ENCODE measurements at places on chromosomes 2 and 18.

DNA sequence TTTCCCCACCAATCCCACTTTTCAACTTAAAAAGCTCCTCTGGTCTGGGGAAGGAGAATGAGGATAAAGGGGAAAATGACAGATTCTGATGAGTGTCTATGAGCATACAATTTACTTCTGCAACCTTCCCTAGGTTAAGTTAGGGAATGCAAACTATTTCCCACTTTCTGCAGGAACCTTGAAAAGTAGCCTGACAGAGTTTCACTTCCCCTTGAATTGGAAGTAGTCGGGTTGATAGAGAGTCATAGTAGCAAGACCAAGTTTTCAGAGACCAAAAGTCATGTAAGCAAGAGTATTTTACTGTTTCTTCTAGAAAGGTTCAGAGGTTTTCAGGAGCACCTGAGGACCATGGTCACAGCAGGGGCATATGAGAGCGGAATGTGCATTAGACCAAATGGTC lies 815.1 kb downstream of the CPS1 start:
- DNase-seq: no peak

DNA sequence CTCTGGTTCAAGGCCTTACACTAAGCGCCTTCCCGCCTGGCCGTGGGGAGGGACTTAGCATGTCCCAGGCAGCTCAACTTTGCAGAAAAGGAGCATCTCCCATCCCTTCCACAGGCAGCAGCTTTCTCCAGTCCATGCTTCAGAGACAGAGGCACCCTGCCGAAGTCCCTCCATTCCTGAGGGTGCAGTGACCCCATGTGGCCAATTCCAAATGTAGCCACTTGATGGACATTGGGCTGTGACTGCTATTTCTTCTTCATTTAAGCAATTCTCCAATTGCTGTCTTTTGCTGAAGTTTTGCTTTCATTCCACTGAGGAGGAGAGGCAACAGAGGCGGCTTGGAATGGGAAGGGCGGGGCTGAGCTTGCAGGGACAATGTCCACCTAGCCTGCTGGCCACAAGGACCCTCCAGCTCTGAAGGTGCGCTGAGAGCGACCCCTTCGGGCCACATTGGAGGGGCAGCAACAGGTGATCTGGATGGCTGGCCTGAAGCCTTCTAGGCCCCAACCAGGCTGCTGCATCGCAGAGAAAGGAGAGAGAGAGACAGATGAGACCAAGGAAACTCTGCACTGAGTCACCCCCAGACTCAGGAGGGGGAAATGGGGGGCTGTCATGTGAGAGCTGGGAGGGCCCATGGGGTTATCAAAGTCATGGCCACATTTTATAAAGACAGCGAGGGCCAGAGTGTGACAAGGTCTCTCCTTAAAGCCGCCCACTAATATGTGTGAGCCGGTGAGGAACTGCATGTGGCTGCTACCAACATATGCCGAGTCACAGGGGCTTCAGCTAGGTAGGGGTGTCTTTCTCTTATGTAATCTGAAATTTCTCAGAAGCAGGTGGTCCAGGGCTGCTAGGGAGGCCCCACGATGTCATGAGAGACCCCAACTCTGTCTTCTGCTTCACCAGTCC lies 61.3 kb downstream of the LONRF2 start:
- peak; percentile 13 for DNase-seq

GRCh38 chr2:136238286-136239078 lies 120.5 kb upstream of the CXCR4 start:
- DNase-seq: peak; percentile 83

GRCh38 chr2:234670806-234671205 lies 173.9 kb upstream of the ARL4C start:
- no peak for DNase-seq

DNA sequence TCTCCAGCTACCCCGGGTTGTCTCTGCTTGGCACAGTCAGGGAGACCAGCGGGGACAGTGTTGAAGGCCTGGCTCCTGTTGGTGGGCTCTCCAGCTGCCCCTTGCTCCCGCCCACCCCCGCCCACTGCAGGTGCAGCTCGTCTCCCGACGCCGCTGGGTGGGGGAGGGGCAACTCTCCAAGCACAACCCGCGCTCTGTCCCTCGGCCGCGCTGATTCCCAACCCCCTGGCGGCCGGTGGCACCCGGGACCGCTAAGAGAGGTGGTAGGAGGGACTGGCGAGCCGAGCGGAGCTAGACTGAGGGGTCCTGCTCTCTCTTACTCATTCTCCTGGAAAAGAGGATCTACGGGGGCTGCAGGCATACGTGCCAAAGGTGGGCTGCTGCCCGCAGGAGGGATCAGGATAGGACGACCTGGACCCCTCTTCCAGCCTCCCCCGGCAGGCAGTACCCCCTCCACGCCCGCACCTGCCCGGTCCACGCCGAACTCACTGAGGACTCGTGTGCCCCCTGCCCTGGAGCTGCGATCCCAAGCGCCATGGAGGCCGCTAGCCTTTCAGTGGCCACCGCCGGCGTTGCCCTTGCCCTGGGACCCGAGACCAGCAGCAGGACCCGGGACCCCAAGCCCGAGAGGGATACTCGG lies 44.5 kb downstream of the DDX18 start:
- no peak for DNase-seq

GRCh38 chr2:6237039-6237660 lies 545.0 kb downstream of the SOX11 start:
- DNase-seq: no peak

GRCh38 chr2:124250433-124250832 lies 225.3 kb downstream of the CNTNAP5 start:
- no peak for DNase-seq

GRCh38 chr18:35028536-35028935 lies 12.7 kb upstream of the MAPRE2 start:
- DNase-seq: no peak

DNA sequence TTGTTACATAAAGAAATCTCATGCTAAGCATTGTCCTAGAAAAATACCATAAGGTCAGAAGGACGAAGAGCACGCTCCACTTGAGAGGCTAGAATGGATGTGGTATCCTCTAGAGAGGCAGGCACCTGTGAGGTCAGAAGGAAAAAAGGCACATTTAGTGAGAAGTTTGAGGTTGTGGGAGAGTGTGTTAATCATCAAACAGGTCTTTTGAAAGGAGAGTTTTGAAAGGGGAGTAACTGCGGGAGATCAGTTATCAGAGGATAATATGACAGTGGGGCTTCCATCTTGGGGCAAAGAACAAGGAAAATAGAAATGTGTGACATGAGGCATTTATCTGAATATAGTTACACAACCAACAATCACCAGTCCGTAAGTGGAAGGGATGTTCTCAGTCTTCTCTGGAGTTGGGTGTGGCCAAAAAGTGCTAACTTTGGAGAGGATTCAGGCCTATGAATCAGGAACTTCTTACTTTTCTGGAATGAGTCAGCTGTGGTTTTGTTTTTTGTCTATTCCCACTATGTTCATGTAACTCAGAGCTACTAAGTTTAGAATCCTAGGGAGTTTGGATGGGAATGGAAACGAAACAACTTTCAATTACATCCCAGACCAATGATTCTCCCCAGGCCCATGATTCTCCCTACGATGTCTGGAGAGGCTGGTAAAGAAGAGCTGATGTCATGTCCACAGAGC lies 451.4 kb upstream of the ST6GAL2 start:
- no peak for DNase-seq

GRCh38 chr2:62084801-62085200 lies 111.1 kb upstream of the B3GNT2 start:
- no peak for DNase-seq

DNA sequence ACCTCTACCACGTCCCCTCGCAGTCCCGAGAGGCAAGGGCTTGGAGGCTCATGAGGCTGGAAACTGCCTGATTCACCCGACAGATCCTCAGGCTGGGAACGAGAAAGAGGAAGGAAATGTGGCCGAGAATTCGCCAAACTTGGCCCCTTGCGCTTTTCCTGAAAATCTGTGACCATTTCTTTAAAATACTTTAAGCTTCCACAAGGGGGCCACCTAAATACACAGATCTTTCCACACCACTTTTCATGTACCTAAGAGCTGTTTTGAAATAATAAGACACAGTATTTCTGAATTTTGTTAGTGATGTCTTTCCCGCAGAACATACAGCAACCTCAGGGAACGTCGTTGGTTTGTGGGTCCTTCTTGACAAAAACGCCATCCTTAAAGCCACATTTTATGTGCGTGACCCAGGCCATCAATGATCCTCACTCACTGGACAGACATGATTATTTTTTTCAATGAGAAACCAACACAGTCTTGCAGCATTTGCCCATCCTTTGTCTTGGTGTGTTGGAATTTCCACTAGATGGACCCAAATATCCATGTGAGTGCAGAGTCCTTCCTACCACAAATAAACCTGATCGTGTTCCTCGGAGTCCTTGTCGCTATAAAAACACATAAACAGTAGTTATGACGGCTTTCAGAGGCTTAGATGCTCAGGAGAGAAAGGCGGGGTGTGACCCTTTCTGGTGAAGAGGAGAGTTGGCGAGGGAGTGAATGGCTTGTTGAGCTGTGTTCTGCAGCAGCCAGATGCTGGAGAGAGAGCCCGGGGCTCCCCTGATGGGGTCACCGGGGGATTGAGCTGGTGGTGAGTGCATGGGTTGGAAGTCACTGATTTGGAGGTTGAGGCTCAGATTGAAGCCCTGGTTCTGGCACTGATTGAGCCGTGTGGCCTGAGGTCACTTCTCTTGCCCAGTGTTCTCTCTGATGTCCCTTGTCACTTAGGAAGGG lies 25.0 kb downstream of the DCDC2C start:
- DNase-seq: peak; percentile 32

DNA sequence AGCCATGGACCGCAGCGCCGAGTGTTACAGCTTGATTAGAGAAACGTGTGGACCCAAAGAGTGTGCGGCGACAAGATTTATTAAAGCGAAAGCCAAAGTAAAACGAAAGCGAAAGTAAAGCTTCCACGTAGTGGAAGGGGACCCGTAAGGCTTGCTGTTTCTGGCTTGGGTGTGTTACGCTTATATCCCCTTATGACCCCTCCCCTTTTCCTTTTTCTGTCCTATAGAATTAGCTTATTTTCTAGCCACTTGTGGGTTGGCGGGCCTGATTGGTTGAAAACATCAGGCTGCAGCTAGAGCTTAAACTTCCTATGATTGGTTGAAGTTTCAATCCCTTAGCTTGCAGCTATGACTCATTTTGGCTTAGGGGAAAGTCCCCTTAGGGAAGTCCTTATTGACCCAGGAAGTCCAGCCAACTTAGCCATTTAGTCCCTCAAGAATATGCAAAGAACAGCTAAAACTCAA lies 969.7 kb downstream of the DCDC2C start:
- no peak for DNase-seq

- DNase-seq: no peak
These were observed 329.3 kb downstream of the LRRTM4 start for GRCh38 chr2:77192811-77193289.

GRCh38 chr18:68284236-68284780 lies 430.6 kb downstream of the TMX3 start:
- no peak for DNase-seq

- no peak for DNase-seq
These were observed 20.0 kb downstream of the SMC6 start for GRCh38 chr2:17733599-17733998.

- DNase-seq: no peak
These were observed 673.8 kb downstream of the ADCYAP1 start for GRCh38 chr18:1578505-1578904.
